Activated naive CD4-positive, alpha-beta T cell (primary cell): ENCODE measurements at places on chromosomes 11 and 22.

DNA sequence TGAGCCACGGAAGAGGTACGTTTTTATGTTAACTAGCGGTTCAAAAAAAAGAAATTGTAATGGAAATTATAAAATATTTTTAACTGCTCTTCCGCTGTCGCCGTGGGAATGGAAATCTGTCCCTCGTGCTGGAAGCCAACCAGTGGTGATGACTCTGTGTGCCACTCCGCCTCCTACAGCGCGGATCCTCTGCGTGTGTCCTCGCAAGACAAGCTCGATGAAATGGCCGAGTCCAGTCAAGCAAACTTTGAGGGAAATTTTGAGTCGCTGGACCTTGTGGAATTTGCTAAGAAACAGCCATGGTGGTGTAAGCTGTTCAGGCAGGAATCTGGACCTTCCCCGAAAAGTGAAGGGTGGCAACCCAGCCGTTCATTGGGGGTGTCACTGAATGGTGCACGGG is 2.9 kb upstream of the CBX7 start:
- DNase-seq, result no peak

- DNase-seq, result no peak
Measured at GRCh38 chr11:119845756-119846155, 116.8 kb upstream of the NECTIN1 start.

GRCh38 chr11:116309446-116309845 is 463.3 kb downstream of the BUD13 start:
- DNase-seq, result no peak

- no peak for DNase-seq
Measured at GRCh38 chr11:12170984-12171383, 60.6 kb downstream of the MICAL2 start.

DNA sequence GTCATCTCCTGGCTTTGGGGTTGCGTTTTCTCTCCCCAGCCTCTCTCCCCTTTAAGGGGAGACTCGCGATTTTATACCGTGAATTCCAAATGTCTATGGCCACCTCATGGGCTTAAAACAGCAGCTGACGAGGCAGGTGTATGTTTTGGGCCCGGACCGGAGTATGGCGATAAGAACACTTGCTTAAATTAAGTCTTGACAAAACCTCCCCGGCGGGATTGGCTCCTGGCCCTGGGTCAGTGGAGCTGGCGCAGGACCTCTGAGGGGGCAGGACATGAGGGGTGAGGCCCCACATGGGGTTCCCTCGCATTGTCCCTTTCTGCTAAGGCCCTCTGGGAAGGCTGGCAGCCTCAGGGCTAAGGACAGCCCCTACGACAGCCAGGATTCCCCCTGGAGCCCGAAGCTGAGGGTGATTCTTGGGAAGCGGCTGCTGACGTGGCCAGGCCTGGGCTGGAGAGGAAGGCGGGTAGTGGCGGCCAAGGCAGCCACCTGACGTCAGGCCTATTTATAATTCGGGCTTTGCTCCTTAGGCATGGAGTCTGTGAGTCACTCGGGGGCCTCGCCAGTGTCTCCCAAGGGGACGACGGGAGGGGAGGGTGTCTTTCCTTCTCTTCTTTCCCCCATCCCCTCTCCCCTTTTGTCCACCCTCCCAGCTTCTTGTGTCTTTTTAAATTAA is 12.7 kb downstream of the MYO18B start:
- no peak for DNase-seq

- DNase-seq, result no peak
Measured at GRCh38 chr11:17209939-17210245, 2.1 kb upstream of the PIK3C2A start.

DNA sequence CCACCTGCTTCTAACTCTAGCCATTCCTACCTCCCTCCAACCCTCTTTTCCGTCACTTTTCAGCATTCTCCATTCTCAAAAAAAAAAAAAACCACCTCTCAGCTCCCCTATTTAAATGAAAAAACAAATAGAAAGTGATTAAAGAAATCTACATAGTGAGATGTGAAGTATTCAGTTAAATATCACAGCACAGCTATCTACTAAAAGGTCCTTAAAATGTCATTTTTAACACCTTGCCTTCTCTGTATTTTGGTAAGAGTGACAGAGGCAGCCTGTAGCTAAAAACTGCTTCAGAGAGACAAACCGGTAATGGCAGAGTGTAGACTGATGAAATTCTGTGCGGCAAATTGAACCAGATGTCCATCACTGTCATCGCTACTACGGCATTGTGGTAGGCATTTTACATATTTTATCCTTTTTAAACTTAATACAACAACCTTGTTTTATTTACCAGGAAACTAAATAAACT is 346 bp upstream of the ALG9 start:
- no peak for DNase-seq

GRCh38 chr11:125287491-125288210 is 123.1 kb downstream of the PKNOX2 start:
- DNase-seq, result no peak

GRCh38 chr11:37483761-37484160 is 885.7 kb upstream of the RAG2 start:
- DNase-seq, result no peak

DNA sequence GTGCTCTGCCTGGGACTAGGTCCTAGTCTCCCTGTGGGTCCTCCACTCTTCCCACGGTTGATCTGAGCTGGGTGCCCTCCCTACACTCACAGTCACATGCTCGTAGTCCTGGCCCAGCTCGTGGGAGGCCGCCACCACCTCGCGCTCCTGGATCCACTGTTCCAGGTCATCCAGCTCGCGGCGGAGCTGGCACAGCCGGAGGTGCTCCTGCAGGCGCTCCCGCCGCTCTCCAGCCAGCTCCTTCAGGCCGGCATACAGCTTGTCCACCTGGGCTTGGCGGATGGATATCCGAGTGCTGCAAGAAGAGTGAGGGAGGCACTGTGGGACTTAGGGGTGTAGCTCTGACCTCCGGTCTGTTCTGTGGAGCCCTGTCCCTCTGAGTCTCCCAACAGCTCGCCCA is 14.8 kb upstream of the RBM4B start:
- DNase-seq, result no peak

DNA sequence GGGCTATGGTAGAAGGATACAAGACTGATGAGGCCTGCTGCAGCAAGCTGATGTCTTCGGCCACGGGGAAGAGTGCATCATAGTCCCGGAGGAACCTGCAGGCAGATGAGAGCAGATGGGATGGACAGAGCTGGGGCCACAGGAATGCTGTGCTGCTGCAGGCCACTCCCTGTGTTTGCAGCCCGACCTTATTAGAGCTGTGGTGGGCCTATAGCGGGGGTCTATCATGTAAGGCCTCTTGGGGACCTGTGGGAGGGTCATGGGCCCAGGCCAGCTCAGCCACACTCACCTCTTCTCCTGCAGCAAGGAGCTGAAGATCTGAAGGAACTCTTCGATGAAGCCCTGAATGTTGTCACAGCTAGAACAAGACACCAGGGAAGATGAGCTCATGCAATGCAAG is 31.9 kb downstream of the ASCC2 start:
- DNase-seq, result no peak
